ENCODE measurements at places on chromosomes 2 and 18.

- DNase-seq: no peak
Measured at GRCh38 chr18:22683786-22684185, 249.3 kb upstream of the RBBP8 start.

- no peak for DNase-seq
Measured at GRCh38 chr2:4029081-4029480, 325.7 kb downstream of the DCDC2C start.

- no peak for DNase-seq
Measured at GRCh38 chr18:10400534-10401307, 53.7 kb upstream of the APCDD1 start.

DNA sequence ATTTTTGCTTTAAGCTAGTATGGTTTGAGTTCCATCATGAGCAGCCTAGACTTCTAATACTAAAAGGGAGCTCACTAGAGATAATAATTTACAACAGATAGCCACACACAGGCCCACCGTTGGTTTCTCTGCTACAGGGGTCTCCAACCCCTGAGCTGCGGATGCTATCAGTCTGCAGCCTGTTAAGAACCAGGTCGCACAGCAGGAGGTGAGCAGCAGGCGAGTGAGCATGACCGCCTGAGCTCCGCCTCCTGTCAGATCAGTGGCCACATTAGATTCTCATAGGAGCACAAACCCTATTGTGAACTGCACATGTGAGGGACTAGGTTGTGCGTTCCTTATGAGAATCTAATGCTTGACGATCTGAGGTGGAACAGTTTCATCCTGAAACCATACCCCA lies 150.6 kb downstream of the HRH4 start:
- DNase-seq: no peak

DNA sequence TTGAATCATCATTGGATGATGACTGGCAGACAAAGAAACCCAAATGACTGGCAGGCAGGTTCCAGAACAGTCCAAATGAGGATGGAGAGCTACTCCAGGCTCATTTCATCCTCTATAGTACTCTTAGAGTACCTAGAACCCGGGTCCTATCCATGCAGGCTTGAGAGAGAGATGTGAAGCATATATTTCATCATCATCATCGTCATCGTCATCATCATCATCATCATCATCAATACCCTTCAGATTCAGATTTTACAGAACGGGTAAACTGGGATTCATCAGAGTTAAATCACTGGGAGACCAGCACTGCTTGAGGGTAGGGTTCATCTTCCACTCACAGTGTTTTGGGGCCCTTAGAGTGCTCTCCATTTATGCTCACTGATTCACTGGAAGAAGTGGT lies 52.3 kb downstream of the PAX8 start:
- DNase-seq: no peak

GRCh38 chr2:221060376-221060775 lies 511.7 kb downstream of the EPHA4 start:
- DNase-seq: no peak

- no peak for DNase-seq
Measured at GRCh38 chr18:9032519-9032918, 70.0 kb upstream of the NDUFV2 start.

- no peak for DNase-seq
Measured at GRCh38 chr2:69768235-69768634, 26.3 kb downstream of the ANXA4 start.

GRCh38 chr2:241926541-241927311 lies 57.2 kb downstream of the RTP5 start:
- DNase-seq: no peak

- DNase-seq: no peak
Measured at GRCh38 chr2:100418406-100418962, 1.0 kb upstream of the CHST10 start.

DNA sequence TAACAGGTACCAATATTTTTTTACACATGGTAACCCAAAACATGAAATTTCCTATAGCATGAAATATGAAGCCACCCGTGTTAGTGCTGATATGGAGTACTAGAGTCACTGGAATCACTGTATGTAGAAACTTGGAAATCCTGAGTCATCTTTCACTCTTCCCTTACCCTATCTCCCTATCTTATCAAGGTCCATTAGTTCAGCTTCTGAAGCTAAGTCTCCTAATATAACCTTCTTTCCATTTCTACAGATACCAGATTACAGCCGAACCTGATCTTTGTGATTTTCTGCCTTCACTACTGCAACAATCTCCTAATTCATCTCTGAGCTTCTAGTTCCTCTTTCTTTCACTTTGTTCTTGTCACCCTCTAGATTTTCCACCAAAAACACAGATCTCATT lies 59.0 kb downstream of the SEPTIN10 start:
- no peak for DNase-seq

DNA sequence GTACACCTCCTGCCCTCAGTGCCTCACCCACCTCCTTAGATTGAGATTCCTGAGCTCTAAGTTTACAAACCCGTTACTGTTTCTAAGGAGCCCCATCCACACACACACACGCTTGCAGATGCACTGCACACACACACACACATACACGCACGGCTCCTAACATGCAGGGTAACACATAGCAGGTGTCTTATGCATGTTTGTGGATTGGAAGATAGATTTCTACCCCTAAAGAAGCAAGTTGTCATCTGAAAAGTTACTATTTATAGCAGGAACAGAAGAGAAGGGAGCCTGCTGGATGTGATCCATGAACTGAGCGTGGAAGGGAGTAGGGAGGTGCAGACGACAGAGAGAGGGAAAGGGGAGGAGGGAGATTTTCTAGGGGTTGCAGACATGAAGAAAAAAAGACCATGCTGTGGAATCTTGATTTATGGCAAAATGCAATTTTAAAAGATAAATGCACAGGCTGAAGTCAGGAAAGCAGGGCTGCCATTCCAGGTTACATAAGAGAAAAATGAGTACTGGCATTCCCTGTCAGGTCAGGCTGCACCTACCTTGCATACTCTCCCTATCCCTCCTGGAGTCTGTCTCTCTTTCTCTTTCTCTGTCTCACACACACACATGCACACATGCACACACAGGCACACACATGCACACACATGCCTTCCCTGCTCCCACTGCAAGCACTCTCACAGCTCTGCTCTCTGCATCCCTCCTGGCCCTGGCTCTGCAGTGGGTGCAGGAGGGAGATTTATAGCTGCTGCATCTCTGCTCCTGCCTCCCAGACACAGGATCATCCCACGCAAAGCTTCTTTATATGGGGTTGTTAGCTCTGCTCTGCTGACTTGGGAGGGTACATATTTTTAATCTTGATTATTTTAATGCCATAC lies 192.6 kb upstream of the MYT1L start:
- DNase-seq: no peak

Data from HL-60 (cell line).